Activated CD4-positive, alpha-beta T cell treated with anti-CD3 and anti-CD28 coated beads for 1 hour (primary cell): ENCODE measurements at places on chromosomes 16 and 17.

DNA sequence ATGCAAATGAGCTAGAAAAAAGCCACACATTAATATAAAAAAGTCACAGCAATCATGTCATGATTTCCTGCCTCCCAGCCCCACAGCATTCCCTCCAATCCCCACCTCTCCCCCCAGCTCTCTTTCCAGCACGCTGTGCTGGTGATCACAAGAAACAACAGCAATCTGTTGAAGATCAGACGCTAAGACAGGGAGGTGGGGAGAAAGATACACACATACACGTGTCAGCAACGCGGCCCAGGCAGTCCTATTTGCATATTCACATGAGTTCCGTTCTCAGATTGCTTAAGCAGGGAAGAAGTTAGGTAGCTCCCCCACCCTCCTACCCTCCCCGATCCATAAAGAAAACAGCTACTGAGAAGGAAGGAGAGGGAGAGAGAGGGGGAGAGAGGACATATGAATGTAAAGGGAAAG, 405.5 kb upstream of the PSMD7 start:
- no peak for DNase-seq

DNA sequence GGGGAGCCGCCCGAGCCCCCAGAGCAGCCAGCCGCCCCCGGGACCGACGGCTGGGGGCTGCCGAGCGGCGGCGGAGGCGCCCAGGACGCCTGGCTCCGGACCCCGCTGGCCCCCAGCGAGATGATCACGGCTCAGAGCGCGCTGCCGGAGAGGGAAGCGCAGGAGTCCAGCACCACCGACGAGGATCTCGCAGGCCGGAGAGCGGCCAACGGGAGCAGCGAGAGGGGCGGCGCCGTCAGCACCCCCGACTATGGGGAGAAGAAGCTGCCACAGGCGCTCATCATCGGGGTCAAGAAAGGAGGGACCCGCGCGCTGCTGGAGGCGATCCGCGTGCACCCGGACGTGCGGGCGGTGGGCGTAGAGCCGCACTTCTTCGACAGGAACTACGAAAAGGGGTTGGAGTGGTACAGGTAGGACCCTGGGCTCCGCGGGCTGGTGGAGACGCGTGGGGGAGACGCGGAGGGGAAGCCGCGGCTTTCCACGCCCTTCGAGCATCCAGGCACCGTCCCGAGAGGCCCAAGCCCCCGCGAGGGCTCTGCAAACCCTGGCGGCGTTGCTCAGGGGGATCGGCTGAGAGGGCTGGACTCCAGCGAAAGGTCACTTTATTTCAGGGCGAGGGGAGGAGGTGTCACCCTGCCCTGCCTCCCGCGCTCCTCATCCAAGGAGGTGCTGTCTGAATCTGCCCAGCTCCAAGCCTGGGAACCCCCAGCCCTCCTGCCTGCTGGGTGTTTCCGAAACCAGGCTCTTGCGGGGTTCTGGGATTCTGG, 1.2 kb downstream of the HS3ST4 start:
- no peak for DNase-seq

DNA sequence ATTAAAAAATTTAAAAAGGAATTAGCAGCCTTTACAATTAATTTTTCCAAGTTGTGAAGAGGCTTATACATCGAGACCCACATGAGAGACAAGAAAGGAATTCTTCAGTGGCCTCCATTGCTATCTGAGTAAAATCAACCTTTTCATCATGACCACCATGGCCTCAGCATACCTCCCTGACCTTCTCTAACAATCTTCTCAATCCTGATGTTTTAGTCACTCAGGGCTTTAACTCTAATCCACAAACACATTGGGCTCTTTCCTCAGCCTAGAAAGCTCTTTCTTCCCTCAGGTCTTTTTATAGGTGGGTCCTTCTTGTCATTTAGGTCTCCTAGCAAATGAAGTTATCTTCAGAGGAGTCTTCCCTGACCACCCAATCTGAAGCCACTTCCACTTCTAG, 46.4 kb downstream of the SPOP start:
- DNase-seq: no peak

DNA sequence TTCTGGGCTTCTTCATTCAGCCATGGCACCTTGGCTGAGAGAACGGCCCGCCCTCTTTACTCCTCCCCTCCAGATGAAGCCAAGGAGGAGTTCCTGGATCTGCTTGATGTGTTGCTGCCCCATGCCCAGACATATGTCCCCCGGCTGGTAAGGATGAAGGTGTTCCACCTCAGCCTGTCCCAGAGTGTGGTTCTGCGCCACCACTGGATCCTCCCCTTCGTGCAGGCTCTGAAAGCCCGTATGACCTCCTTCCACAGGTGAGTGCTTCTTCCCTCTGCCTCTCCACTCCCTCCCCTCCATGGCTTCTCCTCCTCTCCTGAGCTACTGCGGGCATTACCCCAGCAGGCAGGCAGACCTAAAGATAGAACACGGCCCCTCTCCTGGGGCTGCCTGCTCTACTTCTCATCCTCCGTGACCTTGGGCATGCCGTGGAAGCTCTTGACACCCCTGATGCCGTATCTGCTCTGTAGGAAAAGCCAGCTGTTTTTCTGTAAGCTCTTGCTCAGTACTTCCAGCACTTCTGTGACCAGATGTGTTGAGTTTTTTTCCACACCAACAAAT, 8.7 kb downstream of the USB1 start:
- no peak for DNase-seq

- no peak for DNase-seq
Measured at GRCh38 chr16:86430814-86431213, 79.5 kb upstream of the FOXF1 start.

DNA sequence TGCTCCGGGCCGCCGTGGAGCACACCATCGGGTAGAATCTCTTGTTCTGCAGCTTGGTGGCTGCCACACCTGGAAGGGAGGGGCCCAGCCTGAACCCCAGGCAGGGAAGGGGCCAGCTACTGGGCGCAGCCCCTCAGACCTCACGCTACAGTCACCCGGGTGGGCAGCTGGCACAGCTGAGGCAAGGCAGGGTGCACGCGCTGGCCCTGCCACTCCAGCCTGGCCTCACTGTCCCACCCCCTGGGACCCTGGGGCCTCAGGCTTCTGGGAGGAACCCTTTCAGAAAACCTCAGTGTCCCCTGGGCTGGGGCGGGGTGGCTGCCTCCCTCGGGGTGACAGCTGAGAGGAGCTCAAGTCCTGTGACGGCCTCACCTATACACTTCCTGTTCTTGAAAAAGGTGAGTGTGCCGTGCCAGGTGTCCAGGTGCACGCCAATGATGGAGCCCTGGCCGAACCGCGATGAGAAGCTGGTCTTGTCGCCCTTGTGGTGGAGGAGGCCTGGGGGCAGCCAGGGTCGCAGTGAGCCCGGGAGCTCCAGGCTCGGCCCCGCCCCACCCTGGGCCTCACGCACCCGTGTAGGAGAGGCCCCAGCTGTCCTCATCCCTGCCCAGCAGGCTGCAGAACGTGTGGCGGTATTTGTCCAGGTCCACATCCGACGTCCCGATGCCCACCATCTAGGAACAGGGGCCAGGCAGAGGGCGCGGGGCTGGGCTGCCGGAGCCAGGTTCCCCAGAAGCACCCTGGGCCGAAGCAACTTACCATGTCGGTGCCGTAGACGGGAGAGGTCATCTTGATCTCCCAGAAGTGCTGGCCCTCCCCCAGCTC, 4.7 kb upstream of the MRPS34 start:
- no peak for DNase-seq

DNA sequence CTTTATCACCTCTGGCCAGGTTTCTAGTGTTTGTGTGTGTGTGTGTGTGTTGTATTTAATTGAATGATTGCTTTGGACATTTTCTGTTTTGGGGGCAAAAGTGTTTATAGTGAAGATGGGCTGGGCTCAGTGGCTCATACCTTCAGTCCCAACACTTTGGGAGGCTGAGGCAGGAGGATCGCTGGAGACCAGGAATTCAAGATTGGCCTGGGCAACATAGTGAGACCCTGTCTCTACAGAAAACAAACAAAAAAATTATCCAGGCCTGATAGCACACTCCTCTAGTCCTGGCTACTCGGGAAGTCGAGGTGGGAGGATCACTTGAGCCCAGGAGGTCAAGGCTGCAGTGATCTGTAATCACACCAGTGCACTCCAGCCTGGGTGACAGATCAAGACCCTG, 37.5 kb downstream of the RPA1 start:
- DNase-seq: no peak

DNA sequence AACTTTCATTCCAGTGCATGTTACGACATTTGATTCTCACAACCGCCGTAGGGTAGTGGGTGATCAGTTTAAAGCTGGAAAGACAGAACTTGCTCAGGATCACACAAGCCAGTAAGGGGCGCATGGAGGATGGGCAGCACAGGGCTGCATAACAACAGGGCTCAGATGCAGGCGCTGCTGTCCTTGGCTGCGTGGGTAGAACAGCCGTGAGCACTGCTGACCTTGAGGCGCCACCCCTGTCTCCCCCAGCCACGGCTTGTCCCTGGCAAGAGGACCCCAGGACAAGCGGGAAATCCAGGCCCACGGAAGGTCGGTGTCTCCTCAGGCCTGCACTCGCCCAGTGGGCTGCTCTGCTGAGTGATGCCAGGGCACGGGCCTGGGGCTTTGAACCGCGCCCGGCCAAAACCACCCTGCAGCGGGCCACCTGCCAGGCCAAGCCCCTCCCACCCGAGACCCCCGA, 84.7 kb downstream of the LMF1 start:
- DNase-seq: no peak

- no peak for DNase-seq
Measured at GRCh38 chr17:79406316-79406715, 204.5 kb downstream of the RBFOX3 start.

- peak; percentile 15 for DNase-seq
Measured at GRCh38 chr16:5056352-5056751, 9.4 kb downstream of the C16orf89 start.

- DNase-seq: no peak
Measured at GRCh38 chr17:39667262-39667944, 850 bp upstream of the PNMT start.

GRCh38 chr16:2148714-2149629, 547 bp downstream of the RAB26 start:
- no peak for DNase-seq

DNA sequence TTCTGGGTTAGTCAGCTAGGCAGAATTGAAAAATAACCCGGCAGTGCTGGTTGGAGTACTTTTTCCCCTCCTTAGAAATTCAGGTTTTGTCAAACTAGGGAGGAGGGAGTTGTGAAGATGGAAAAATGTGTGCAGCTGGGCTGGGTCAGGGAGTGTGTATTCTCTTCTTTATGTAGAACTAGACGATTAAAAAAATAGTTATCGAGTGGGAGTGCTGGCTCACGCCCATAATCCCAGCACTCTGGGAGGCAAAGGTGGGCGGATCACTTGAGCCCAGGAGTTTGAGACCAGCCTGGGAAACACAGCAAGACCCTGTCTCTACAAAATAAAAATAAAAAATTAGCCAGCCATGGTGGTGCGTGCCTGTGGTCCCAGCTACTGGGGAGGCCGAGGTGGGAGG, 106.4 kb downstream of the GNAO1 start:
- no peak for DNase-seq

DNA sequence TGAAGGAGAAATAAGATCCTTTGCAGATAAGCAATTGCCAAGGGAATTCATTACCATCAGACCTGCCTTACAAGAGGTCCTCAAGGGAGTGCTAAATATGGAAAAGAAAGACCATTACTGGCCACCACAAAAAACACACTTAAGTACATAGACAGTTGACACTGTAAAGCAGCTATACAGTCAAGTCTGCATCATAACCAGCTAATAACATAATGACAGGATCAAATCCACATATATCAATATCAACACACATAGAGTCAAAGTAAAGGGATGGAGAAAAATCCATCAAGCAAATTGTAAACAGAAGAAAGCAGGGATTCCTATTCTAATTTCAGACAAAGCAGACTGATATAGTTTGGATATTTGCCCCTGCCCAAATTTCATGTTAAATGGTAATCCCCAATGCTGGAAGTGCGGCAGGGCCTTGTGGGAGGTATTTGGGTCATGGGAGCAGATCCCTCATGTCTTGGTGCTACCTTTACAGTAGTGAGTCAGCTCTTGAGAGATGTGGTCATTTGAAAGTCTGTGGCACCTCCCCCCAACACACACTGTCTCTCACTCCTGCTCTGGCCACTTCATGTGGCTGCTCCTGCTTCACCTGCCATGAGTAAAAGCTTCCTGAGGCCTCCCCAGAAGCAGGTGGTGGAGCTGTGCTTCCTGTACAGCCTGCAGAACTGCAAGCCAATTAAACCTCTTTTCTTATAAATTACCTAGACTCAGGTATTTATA, 32.8 kb downstream of the TANC2 start:
- DNase-seq: no peak

GRCh38 chr17:9802294-9802693, 10.9 kb upstream of the DHRS7C start:
- DNase-seq: no peak

DNA sequence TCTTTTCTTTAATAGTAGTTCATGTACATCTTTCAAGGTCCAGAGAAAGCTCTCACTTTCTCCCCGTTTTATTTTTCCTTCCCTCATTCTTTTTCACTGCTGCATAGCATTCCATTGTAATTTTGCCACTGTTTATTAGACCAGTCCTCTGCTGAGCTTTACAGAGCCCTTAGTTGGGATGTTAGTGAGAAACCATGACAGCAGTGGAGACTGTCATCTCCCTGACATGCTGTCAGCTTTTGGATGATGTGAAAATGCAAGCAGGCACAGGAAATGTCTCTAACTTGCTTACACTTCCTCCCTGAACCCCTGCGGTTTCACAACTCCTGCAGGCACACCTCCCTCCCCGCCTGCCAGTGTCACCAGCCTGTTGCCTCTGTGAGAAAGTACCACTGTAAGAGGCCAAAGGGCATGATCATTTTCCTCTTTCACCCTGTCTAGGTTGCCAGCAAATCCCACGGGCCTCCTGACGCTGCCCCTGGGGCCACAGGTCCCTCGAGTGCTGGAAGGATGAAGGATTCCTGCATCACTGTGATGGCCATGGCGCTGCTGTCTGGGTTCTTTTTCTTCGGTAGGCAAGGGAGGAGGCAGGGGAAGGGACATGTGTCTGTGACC, at the start of gene ITGAL:
Gene ITGAL (plus strand): TSS at position 415 of the 615 bp plus-strand sequence. CDS start 96 bp downstream, at position 511.
- DNase-seq: peak; percentile 64

DNA sequence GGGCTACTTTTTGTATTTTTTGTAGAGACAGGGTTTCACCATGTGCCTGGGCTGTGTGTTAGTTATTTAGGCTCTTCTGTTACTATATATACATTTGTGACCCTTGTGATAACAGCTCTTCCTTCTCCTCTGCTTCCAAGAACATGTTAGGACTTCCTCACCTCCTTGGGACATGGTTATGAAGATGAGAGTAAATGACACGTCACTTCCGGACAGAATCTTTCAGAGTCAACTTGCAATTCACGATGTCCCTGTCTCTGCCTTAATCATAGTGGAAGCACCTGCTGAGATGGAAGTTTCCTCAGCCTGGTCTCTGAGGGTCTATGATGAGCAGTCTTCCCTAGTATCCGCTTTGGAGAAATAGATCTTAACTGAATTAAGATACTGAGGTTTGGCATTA, 42.9 kb downstream of the CCDC42 start:
- no peak for DNase-seq
